ENCODE measurements at places on chromosomes 13 and 19.
A peak's percentile ranks its signal among the peaks of the same experiment; 100 is the strongest.

GRCh38 chr13:24066405-24067295 is 93.9 kb upstream of the SPATA13 start:
- no peak for DNase-seq

DNA sequence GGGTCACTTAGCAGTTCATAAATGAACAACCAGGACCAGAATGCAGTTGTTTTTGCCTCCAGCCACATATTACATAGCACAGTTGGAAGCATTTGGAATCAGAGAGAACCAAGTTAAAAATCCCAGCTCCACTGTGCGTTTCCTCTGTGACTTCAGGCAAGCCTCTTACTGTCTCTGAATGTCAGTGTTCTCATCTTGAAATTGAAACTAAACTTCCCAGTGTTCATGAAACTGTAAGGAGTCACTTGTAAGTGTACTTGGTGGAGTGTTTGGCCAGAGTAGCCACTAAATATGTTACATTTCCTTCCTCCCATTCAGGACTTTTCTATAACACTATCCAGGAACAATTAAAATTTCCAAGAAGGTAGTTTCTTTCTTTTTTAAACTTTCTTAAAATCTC is 276.8 kb downstream of the KCNRG start:
- DNase-seq: no peak

- DNase-seq: no peak
Observed at GRCh38 chr13:32804673-32805230, 211.5 kb upstream of the KL start.

- DNase-seq: peak; percentile 17
Observed at GRCh38 chr19:46614114-46614722, 10.7 kb downstream of the PTGIR start.

DNA sequence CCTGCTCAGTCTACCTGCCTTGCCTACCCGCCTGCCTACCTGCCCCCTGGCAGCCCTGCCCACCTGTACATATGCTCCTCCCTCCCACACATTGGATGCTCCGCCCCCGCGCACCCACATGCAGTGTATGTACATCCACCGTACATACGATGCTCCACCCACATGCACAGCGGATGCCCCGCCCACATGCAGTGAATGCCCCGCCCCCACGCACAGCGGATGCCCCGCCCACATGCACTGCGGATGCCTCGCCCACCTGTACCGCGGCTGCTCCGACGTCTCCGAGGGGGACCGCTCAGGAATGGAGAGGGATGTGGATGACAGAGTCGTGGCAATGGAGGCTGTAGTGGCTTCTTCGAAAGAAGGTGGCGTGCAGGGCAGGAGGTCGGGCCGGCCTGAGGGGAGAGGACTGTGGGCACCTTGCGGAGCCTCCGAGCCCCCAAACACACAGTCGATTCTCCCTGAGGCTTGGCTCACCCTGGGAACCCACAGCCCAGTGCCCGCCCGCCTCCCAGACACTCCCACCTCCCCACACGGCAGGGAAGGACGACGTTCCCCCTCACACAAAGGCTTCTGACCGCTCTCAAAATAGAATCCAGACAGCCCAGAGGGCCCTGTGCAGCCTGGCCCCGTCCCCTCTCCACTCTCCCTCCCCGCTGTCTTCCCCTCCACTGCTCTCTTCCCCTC is 16.5 kb upstream of the CACTIN start:
- DNase-seq: no peak

- no peak for DNase-seq
Observed at GRCh38 chr19:50422397-50423278, 3.9 kb downstream of the SPIB start.

- no peak for DNase-seq
Observed at GRCh38 chr13:73842184-73842583, 292.0 kb downstream of the KLF12 start.

GRCh38 chr13:86510792-86511191 is 711.6 kb upstream of the SLITRK6 start:
- no peak for DNase-seq

DNA sequence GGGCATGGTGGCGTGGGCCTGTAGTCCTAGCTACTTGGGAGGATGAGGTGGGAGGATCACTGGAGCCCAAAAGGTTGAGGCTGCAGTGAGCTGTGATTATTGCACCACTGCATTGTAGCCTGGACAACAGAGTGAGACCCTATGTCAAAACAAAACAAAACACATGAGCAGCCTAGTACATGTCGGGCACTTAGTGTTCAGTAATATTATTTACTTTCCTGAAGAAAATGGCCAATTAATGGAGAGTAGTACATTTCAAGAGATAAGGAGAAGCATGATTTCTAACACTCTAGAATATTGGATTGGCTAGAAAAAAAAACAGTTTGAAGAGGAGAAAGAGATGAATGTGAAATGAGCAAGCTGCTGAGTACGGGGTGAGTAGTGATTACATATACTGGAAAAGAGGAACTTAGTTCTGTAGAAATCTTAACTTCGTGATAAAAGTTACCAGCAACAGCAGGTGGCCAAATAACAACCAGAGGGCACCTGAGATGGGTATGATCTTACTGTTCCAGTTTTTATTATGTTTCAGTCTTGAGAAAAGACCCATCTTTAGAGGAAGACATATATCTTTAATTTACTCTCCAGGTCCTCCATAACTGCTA is 36.2 kb downstream of the SPATA13 start:
- DNase-seq: no peak

- no peak for DNase-seq
Observed at GRCh38 chr13:60398379-60398891, 1.4 kb downstream of the TDRD3 start.

GRCh38 chr19:29326351-29326750 is 113.4 kb upstream of the UQCRFS1 start:
- no peak for DNase-seq

- no peak for DNase-seq
Observed at GRCh38 chr19:19026299-19026971, 6.9 kb downstream of the SUGP2 start.

GRCh38 chr19:19591133-19591825 is 27.2 kb downstream of the PBX4 start:
- no peak for DNase-seq

DNA sequence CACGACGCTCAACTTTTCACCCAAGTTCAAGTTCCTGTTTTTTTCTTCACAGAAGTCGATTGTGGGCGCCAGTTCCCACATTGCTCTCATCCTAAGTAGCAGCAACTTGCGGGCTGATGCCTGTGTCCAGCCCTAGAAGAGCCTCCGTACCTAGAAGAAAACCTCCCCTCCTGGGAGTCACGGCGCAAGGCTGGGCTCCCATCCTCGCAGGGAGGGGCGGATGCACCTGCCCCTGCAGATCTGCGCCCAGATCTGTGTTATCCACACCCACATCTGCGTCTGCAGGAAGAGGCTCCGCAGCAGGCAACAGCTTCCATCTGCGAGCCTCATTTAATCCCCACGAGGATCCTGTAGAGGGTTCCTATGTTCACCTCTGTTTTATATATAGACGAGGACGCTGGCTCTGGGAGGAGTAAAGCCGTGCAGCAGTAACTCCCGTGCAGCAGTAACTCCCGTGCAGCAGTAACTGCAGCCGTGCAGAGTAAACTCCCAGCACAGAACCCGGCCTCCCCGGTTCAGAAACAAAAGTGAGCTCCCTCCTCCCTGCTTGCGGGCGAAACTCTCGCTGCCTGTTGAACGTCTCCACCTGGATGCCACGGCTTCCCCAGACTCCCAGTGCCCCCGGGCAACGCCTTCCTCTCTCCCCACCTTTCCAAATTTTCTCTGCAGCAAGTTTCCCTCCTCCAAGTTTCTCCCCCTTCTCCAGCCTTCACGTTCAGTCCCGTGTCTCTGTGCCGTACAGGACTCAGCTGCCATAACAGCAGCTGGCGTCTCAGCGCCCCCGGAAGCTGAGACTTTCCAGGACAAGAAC is 23.5 kb upstream of the LAIR1 start:
- DNase-seq: no peak

GRCh38 chr13:40598569-40598968 is 67.9 kb downstream of the FOXO1 start:
- DNase-seq: no peak

Measured in NCI-H187 treated with DMSO at 0.1 percent for 48 hours (cell line).